ENCODE measurements at places on chromosomes 5 and 9. TPM values are rescaled to one million over a fixed set of nuclear protein-coding genes. Genes with fewer than 3 reads are reported as not detected.
A peak's percentile ranks its signal among the peaks of the same experiment; 100 is the strongest.

DNA sequence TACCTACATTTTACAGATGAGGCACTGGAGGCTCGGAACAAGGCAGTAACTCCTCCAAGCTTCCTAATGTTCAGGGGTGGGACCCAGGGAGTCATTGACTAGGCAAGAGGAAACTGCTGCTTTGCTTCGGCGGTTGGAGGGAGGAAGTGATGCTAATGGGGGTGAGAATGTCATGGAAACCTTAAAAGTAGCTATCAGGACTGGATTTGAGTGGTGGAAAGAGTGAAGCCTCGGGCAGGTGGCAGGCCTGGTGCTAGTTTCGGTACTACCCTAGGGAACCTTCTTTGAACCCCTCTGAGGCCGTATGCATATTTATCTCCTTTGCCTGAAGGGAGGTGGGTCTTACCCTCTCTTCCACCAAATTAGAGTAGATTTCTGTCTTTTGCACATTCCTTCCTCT lies 1.6 kb downstream of the BSPRY start:
- DNase-seq: peak; percentile 19

DNA sequence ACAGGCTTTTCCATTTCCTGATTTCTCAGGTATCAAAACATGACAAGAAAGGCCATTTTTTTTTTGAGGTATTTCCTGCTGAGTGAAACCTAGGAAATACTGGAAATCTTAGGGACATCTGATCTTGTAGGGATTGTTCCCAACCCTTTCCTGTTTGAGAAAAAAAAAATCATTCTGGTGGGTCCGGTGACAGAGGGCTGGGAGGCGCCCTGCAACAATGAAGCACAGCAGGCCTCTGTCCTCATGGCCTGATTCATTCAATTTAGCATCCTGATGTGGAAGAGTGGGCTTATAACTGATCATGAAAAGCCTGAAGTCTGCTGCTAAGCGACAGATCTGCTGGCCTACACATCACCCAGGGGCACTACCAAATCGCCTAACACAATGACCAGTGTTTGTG lies 3.0 kb upstream of the C9orf153 start:
- DNase-seq: no peak

DNA sequence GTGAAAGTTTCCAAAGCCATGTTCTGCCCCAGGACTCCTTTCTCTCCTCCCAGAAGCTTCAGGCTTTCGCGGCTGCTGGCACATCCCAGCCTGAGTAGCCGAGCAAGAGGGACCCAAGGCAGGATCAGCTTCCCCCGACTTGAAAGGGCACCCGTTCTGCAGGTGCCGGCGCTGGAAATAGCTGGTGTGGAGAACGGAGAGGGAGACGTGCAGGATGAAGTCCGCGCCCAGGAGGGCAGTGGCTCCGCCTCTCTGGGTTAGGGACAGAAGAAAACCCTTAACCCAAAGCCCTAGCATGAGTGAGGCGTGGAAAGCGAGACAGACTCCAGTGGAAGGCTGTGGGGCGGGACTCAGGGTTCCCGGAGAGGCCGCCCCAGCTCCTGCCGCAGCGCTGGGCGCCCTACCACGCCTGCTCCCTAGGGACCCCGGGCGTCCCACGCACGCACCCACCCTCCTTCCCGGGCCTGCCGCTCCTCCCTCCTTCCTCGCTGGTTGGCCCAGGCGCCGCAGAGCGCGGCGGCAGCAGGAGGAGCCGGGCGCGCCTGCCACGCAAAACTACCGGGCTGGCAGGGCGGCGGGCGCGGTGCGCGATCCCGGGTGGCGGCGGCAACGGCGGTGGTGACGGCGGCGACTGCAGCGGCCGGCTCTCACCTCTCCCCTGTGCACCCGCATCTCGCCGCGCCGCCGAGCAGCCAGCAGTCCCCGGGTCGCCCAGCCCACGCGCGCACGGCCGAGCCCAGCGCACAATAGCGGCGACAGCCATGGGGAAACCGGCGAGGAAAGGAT lies at the start of gene SLC1A1:
Gene SLC1A1, plus strand, starts transcription at position 550 of the 786 bp plus-strand sequence. Its CDS starts 212 bp downstream, at position 762.
- peak; percentile 27 for DNase-seq

DNA sequence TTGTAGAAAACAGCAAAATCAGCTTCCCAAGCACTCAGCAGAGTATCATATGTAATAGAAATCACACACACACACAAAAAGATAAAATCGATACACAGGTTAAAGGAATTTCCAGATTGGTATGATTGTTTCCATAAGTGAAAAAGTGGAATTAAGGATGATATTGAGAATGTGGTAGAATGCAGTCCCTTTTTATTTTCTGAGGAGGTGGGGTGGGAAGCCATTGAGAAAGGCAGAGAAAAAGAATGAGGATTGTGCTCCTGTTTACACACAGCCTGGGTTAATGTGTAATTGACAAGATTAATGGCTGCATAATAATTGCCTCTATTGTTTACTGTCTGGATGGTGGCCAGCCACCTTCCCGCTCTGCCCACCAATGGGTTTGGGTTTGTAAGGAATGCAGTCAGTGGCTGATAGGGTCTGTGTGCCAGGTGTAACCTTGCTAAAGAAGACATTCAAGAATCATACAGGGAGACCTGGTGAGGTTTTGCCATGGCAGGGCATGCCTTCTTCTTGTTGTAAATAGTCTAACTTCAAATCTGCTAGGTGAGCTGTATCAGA lies 177.2 kb upstream of the MAP3K1 start:
- DNase-seq: no peak

DNA sequence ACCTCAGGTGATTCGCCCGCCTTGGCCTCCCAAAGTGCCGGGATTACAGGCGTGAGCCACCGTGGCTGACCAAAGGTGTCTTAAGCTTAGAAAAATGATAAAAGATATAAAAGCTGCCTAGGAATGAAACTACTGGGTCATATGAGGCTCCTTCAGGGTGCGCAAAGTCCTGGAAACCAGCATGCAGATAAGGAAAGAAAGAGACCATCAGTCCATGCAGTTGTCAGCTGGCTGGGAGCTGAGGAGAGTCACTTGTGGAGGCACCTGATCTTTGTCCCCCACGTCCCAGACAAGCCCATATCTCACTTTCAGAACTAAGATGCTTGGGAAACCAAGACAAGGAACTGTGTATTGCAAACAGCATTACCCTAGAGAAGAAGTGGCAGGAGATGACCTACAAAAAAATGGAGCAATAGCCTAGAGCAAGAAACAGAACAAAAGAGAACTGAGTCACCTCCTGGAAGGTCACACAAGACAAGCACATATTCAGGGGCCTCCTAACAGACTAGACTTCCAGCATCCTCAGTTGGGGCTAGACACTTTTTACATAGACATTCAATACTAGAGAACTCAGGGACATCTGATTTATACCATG lies 2.8 kb upstream of the CCDC125 start:
- DNase-seq: no peak

- peak; percentile 40 for DNase-seq
Measured at GRCh38 chr5:25944786-25945185, 1093.6 kb downstream of the CDH9 start.

DNA sequence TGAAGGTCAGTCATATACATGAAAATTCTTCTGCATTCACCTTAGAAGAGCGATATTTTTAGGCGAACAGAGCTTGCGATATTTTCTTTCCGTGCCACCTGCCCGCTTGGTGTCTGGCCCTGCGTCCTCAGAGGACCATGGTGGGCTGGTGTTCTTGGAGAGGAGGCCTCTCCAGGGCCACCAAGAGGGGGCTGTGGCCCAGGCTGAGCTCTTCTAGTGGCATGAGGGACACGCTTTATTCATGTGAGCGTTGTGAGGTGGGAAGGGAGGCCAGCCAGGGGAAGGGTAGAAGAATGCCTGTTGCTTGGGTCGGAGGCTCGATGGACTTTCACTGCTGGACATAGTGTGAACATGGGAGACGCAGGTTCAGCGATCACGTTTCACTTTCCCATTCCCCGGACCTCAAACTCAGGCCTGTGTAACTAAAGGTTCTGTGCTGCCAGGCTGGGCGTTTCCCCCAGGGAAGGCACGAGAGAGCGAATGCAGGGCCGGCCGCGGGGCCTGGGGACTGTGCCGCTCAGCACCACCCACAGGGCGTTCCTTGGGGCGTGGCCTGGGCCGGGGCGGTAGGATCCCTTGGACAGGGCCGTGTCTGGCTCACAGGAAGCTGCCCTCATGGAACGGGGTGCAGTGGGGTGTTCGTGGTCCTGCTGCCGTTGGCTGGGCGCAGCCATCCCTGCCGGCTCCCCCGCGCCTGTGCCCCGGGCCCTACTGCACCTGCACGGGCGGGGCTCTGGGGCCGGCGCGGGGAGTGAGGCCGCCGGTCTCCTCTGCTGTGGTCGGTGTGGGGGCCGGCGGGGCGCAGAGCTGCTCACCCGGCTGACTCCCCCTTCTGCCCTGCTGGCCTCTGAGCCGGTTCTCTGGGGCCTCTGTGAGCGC lies 40.7 kb upstream of the CLPTM1L start:
- no peak for DNase-seq

GRCh38 chr9:119477197-119477596 lies 108.0 kb upstream of the BRINP1 start:
- DNase-seq: no peak

GRCh38 chr9:77028478-77028877 lies 9.0 kb downstream of the FOXB2 start:
- DNase-seq: no peak

GRCh38 chr5:80481019-80481893 lies 6.6 kb upstream of the FAM151B start:
- DNase-seq: no peak

DNA sequence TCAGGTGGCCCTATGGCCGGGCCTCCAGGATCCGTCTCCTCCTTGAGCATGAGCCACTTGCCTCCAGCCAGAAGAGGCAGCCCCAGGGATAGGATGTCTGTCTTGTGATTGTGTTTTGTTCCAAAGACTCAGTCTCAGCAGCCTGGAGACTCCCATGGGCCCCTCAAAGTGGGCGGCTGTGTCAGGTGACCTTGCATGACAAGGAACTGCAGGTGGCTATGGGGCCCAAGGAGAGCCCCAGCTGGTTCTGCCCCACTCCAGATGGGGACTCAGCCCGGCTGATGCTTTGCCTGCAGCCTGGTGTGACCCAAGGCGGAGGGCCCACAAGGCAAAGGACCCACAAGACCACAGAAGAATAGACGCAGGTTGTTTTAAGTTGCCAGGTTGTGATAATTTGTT lies 284.3 kb upstream of the IRX4 start:
- no peak for DNase-seq

- no peak for DNase-seq
Measured at GRCh38 chr5:132655821-132656773, 1.9 kb upstream of the IL13 start.

DNA sequence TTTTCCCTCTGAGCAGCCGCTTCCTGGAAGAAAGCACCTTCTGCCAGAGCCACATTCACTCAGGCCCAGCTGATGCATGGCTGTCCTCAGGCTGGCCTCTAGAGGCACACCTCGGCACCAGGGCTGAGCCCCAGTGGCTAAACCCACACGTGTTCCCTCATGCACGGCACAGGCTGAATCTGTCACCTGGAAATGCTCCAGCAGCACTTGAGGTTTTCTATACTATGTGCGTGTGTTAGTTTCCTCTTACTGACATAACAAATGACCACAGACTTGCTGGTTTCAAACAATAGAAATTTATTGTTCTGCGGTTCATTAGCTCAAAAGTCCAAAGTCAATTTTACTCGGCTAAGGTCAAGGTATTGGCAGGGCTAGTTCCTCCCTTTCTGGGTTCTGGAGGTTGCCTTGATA lies 141.4 kb downstream of the LRRC70 start:
- no peak for DNase-seq

DNA sequence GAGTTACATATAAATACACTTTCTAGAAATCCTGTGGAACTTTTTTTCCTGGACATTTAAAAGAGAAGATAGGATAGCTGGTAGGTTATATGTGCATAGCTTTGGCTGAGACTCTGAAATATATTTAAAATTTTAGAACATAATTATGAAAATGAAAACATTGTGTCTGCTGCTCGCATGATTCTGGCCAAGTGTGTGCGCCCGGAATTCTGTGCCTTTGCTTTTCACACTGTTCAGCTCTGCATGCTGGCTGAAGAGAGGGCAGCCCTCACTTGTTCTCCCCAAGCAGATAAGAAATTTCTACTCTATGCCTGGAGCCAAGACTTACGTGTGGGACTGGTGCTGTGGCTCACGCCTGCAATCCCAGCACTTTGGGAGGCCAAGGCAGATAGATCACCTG lies 153.9 kb downstream of the MED10 start:
- DNase-seq: no peak

GRCh38 chr9:70052768-70053167 lies 9.1 kb downstream of the MAMDC2 start:
- DNase-seq: no peak

The SOX30 gene
- 0.38 TPM for polyA plus RNA-seq

The PCDH12 gene
- 14.1 TPM for polyA plus RNA-seq

Measured in muscle of back (tissue), 13 donors.